ENCODE measurements at places on chromosomes 6 and 20.

DNA sequence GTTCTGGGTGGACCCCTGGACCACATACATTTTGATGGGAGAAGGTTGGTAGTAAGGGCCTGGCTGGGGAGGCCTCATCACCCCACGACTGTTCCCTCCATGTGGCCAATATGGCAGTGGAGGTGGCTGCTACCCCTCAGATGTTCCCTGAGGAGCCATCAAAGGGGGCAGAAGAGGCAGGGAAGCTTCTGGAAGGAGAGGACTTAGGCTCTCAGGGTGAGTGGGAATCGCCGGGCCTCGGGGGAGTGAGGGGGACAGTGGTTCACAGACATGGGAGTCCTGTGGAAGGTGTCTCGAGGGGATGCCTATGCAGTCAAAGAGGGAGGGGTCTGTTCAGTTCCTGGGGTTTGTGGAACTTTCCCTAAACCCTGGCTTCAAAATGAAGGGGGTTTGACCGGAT lies 32.9 kb upstream of the FRMD1 start:
- DNase-seq = no peak

DNA sequence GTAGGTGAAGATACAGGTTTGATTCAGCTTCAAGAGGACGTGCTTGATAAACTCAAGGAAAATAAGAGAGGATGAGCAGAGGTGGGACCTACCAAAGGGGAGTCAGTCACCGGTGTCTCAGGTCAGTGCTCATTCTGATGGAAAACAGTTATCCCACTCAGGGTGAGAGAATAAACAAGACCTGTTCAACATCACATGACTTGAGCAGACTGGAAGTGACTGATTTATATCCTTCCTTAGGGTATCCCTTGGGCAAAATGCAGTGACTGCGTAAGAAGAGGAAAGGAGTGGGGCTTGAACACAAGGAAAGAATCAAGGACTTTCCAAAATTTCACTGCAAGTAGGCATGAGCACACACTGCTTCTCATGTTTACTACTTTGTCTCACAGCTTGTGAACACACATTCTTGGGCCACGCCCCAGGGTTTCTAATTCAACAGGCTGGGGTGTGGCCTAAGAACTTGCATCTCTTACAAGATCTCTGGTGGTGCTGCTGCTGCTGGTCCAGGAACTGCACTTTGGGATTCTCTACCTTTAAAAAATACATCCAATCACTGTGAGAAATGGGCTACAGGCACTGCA lies 11.6 kb downstream of the CST3 start:
- no peak for DNase-seq

GRCh38 chr6:13517116-13517515 lies 29.7 kb upstream of the GFOD1 start:
- no peak for DNase-seq

DNA sequence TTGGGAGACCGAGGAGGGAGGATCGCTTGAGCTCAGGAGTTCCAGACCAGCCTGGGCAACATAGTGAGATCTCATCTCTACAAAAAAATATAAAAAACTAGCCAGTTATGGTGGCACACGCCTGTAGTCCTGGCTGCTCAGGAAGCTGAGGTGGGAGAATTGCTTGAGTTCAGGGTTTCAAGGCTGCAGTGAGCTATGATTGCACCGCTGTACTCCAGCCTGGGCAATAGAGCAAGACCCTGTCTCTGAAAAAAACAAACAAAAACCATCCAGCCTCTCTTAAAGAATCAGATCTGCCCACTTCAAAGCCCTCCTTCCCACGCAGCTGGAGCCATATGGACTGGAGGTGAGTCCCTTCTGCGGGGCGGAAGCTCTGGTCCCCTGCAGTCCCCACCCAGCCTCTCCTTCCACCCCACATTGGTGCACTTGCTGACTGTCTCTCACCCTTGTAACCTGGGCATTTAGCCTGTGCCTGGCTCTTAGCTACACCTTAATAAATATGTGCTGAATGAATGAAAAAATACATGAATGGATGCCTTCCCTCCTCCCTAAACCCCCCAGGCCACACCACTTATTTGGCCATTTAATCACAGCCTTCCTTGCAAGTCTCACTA lies 7.2 kb upstream of the PARD6B start:
- DNase-seq = no peak

DNA sequence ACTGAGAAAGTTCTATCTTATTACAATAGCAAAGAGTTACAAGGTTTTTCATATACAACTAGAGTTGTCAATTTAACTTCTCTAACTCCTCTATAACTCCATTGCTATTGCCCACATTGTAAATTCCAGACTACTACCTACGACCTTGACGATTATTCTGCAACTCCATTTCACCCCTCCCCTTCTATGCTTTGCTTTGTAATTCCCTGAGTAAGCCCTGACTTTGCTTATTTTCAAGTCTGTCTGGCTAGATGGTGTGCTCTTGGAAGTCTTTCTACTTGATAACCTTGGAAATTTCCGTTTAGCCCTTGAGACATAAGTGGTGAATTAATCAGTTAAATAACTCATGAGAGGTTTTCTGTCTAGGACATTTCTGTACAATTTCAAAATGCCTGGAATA lies 161.4 kb downstream of the C6orf58 start:
- DNase-seq = no peak

DNA sequence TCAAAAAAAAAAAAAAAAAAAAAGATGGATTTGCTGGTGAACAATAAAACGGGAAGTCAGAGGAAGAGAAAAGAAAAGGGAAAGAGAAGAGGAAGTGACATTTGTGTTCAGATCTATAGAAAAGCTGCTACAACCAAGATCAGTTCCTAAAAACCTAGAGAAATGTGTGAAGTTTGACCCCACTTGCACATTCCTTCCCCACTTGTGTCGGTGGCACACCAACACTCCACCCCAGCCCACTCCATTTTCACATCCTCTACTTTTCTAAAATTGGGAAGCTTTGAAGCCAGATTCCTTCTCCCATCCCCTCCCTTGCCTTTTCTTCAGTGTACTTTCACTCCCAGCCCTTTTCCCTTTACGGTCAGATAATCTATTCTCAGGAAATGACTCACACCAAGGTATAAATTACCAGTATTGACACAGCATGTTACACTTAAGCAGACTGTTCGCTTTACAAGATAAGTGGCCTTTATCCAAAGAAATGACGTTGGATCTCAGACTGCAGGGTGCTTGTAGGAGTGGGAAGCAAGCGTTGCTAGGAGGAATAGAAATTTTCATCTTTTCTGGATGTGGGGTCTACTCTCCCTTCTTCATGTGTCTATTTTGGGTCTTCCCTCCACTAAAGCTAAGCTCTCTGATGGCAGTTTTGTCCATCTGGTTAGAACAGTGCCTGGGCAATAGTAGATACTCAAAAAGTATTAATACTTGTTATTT lies 92.5 kb upstream of the ADGRF1 start:
- peak; percentile 94 for DNase-seq

- no peak for DNase-seq
Measured at GRCh38 chr20:43721429-43722152, 5.2 kb downstream of the GTSF1L start.

GRCh38 chr6:157400676-157401075 lies 19.7 kb downstream of the ZDHHC14 start:
- DNase-seq = no peak

DNA sequence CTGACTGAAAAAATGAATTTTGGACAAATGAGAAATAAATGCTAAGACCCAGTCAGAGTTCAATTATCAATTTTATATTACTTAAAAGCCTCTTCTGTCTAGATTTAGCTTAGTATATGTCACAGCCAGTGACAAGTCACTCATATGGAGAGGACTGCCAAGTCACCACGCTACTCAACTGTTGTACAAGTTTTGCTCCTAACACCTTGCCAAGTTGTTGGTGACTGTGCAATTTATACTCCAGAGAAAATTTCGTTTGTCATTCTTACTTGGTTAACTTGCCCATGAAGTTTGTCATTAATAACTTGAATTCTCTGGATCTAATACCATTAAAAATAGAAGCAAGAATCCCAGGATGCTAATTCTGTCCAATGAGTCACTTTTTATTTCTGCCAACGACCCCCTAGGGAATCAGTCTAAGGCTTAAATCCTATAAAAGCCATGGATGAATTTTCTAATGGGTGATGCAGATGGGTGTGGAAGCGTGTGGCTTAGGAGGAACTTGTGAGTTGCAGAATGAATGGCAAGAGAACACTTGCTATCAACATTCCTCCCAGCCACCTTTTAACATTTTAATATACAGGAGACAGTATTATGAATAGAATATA lies 30.4 kb upstream of the FBXO30 start:
- DNase-seq = no peak

GRCh38 chr6:150286912-150287311 lies 81.9 kb upstream of the IYD start:
- no peak for DNase-seq

DNA sequence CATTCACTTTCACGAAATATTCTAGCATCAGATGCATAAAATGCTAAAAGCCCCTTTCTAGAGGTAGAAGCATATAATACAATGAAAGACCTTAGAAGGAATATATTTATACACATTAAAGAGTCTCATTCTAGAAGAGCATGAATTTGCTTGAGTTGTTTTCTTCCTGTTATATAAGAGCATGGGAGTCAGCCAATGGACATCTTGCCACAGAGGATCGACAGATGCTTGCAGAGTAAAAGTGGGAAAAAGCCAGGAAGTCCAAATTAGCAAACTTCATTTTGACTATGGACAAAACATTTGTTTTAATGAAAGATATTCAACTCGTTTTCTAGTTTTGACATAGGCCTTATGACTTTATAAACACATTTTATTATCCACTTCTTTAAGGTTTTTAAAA lies 44.2 kb upstream of the RIPPLY2 start:
- no peak for DNase-seq

DNA sequence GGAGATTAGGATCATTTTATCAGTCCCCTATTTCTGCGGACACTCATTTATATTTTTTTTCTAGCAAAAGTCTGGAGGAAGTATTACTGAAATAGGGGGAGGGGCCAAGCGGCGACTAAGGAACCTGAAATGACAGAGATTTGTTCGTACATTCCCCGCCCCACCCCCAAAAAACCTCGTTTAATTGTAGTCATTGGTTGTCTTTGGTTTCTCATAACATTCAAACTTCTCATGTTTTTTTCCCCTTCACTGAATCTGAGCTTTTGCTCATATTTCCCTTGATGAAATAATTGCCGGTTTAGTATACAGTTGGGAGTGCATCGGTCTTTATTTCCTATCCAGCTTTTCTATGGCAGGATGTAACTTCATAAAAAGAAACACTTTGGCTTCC lies 768 bp upstream of the FYN start:
- no peak for DNase-seq

DNA sequence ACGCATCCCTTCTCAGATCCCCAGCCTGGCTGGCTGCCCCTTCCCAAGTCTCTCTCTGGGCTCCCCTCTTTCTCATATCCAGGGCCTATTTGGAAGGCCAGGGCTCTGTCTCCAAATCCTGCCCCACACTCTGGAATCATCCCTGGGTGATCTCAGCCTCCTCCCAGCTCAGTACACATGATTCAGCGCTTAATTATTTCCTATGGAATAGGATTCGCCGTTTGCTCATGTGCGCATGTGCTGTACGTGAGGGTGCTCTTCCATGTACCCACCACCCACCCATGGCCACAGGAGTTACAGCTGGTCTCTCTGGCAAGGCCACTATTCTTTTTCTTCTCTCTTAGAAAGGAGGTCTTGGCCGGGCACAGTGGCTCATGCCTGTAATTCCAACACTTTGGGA lies 81.7 kb upstream of the FOXP4 start:
- DNase-seq = no peak

DNA sequence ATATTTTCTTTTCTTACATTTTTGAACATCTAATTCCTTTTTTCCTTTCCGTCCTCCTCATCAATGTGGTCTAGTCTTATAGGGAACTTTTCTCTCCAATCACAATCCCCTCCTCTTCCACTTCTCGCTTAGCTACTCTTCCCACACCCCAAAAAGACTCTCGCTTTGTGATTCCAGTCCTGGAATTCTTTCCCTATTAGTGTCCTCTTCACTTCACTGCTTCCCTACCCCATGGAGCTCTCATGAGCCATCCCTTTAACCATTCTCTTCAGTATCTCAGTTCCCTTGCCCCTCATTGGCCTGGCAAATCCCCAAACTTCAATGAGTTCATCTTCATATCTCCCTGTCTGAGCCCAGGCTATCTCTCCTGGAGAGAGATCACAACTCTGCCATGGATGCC lies 55.3 kb upstream of the CEP85L start:
- no peak for DNase-seq

GRCh38 chr6:36666826-36667591 lies 11.5 kb upstream of the CDKN1A start:
- DNase-seq = peak; percentile 96

- no peak for DNase-seq
Measured at GRCh38 chr20:48374991-48375595, 452.7 kb downstream of the PREX1 start.

GRCh38 chr6:71385111-71385822 lies 96.7 kb downstream of the OGFRL1 start:
- DNase-seq = no peak

GRCh38 chr20:25991051-25991755 lies 294.6 kb upstream of the ZNF337 start:
- no peak for DNase-seq

GRCh38 chr6:45850378-45851033 lies 165.2 kb downstream of the CLIC5 start:
- no peak for DNase-seq

- no peak for DNase-seq
Measured at GRCh38 chr6:106466211-106466610, 105.7 kb downstream of the CRYBG1 start.

DNA sequence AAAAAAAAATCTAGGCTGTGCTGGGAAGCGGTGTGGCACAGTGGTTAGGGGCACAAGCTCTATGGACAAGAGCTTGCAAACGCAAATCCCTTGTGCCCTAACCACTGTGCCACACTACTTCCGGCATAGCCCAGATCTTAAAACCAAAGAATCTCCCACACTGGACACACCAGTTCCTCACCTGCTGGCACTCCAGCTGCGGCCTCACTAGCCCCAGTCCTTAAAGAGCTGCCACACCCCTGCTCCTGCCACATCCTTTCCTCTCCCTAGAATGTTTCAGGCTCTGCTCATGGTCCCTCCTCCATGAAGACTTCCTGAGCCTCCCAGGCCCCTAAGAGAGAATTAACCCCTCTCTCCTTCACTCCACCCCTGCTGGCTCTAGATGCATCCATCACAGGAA lies 71.8 kb upstream of the SRSF6 start:
- no peak for DNase-seq

DNA sequence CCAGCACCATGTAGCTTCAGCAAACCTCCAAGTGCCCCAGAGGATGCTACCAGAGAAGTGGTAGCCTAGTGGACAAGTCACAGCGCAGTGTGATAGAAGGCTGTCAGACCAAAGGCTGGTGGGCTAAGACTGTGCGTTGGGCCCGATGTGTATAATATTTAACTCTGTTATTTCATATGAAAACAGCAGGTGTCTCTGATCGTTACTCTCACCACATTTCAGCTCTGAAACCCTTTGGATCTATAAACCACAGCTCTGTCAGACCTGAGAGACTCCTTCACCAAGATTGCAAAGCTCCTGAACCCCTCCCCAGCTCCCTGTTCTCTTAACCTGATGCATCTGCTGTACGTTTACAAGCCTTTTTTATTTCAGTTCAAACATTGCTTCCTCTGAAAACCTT lies 43.8 kb downstream of the ISM1 start:
- no peak for DNase-seq
